ENCODE measurements at places on chromosomes 6 and 20. TPM values are rescaled to one million over a fixed set of nuclear protein-coding genes. Genes with fewer than 3 reads are reported as not detected.

SLC22A23 gene
- 29.8 TPM for total RNA-seq

NNAT gene
- 576 TPM for total RNA-seq

KIFC1 gene
- total RNA-seq = 5.8 TPM

TREML4 gene
- not detected for total RNA-seq

MCHR2 gene
- 1.6 TPM for total RNA-seq

FOXQ1 gene
- 2.8 TPM for total RNA-seq

RNF182 gene
- 33.0 TPM for total RNA-seq

ACSS1 gene
- total RNA-seq = 9.9 TPM

HELZ2 gene
- 5.3 TPM for total RNA-seq

CALHM6 gene
- total RNA-seq = 8.5 TPM

DIDO1 gene
- 42.4 TPM for total RNA-seq

CST8 gene
- not detected for total RNA-seq

LRRC1 gene
- 12.5 TPM for total RNA-seq

RSPO3 gene
- total RNA-seq = 3.7 TPM
